ENCODE measurements at places on chromosomes 3 and 15.

GRCh38 chr3:127815641-127816605, 6.4 kb downstream of the MGLL start:
- DNase-seq: no peak

DNA sequence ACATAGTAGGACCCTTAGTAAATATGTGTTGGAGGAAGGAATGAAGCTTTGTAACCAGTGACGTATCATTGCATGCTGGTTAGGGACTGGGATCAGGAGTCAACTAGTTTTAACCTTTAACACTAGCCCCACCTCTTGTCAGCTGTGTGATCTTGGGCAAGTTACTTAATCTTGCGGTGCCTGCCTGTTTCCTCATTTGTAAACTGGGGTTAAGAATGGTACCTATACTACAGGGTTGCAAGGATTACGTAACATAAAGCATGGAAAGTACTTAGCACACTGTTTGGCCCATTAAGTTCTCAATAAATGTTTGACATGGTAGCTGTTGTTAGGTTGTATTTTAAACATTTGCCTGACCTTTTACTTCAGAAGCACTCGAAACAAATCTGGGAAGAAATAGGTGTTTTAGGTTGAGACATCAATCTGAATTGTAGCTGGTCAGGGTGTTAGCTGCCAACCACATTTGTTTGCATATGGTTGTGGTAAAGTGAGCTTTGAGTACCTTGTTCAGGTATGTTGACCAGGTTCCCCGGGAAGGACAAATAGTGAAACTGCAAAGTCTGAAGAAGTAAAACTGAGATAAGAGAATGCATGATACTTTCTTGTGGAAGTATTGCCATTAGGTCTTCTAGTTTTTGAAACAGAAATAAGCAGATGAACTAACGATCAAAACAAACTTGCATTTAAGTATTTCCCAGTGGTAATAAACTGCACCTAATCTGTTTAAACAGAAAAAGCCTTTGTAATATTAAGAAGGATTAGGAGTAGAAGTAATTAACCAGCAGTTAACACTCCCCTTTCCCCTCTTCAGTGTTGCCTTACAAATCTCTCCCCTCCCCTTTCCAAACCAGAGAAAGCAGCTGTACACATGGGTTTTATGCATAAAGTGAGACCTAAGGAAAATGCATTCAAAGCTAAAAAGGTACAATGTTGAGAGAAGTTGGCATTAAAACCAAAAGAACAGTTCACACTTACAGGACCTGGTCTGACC, 25.8 kb upstream of the SCAANT1 start:
- DNase-seq: peak; percentile 30

DNA sequence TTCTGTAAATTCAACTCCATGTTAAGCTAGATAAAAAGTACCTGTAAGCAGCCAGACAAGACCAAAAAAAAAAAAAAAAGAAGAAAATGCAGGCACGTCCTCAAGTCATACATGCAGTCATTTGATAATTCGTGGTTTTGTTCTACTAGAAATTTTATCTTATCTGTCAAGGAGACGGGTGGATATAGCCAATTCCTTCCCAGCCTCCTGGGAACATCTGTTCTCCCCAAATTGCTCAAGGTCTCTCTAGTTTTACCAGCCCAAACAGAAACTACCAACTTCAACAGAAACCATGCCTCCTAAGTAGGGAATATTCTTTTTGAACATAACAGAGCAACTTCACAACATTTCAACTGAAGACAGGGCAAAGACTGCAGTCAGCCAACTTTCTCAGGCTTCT, 19.5 kb downstream of the RYK start:
- no peak for DNase-seq

DNA sequence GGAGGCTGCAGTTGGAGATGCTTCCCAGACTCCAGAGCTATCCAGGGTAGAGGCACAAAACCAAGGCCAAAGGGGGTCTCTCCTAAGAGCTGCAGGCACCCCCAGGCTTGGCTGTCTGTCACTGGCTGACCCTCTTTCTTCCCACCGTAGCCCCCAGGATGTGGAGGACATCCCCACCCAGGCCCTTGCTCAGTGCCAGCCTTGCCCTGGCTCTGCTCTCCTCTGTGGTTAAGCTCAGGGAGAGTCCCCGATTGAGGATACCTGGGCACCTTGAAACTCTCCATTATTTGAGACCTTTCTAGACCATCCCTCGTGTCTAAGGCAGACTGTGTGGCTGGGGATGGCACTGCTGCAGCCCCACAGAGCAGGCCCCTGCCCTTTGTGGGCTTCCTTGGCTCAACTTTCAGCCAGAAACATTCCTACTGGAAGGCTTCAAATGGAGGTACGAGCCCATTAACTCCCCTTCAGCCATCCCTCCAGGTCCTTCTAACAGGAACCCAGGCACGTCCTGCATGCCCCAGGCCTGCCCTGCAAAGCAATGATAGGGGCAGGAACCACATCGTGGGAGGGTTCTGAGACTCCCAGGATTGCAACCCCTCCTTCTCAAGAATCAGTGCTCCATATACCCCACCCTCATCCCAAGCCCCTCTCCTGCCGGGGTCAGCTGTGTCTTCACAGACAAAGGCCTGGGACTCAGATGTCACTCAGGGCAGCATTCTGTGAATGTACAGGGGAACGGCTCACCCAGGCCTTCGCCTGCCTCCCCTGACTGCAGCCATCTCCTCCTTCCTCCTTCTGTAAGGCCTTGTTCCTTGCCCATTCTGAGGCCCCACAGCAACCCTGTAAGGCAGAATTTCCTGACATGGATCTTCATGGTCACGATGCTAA, 102.9 kb upstream of the ABHD17C start:
- DNase-seq: no peak

DNA sequence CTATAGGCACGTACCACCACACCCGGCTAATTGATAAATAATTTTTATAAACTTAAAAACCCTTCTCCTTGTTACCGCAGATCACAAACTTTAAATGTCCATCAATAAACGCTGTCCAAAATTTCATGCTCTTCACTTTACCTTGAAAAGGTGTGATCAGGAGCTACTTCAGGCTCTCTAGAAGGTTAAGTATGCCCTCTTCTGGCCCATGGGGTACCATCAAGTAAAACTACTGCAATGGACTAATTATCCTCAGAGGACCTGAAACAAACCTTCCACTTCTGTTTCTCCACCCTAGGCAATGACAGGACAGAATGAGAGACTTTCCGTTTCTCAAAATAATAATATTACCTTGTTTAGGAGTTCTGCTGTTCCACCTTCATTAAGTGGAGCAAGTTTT, 9.2 kb downstream of the LZTFL1 start:
- no peak for DNase-seq

- peak; percentile 80 for DNase-seq
Observed at GRCh38 chr15:64067564-64068030, 21.3 kb upstream of the DAPK2 start.

GRCh38 chr3:9416139-9416780, 18.8 kb downstream of the SETD5 start:
- DNase-seq: no peak

DNA sequence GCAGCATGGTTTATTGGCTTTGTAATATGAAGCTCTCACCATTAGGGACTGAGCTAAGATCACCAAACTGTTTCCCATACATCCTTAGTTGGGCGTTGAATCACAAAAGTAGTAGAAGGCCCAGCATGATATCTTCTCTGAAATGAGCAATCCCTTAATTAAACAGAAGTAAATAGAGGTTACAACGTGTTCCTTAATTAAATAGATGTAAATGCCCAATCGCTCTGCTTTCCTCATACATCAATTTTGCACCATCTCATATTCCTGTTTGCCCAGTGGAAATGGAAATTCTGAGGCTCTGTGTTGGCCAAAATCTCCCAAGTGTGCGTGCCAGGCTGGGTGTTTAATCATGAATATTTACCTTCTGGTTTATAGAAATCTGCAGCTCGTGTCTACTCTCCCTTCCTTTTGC, 107.4 kb upstream of the FOXB1 start:
- no peak for DNase-seq

GRCh38 chr3:170714562-170715535, 129.0 kb upstream of the SLC7A14 start:
- no peak for DNase-seq

DNA sequence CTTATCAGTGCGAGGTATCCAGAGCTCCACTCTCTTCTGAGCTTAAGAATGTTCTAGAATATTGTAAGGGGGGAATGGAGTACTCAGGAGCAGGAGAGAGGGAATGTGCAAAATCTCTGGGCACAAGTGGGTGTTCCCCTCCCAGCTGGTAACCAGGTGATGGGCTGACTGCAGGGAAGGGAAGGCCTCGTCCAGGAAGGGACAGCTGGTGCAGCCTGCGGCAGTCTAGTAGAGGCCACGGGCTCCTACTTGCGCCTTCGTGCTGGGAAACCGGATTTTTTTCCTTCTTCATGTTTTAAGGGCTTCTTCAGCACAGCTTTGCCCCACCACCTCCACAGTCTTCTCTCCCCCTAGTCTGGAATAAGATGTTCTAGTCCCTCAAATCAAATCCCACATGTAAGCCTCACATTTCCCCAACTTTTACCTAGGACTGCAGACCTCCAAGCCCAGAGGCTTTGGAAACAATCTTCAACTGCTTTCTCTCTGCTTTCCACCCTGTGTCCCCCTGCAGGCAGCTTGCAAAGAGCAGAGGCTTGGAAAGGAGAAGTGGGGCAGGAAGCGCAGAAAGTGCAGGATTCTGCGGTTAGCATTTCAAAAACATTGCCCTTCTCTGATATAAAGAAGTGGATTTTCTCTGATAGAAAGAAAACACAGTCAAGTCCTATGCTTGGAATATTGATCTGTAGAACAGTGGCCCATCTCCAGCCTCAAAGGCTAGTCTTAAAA, 11.9 kb upstream of the CGNL1 start:
- no peak for DNase-seq

DNA sequence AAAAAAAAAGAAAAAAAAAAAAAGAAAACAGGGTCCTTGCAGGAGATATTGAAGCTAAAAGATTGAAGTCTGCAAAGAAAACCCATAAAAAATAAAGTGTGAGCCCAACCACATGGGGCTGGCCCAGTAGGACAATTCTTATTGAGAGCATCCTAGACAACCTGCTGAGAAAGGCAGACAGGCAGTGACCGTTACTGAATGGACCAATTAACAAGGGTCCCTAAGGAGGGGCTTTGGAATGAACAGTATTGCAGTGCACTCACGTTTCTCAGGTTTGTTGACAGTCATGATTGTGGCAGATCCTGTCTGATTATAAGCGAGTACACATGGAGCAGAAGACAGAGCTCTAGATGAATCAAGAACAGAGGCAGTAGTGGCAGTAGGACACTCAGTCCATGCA, 168.6 kb downstream of the LSAMP start:
- no peak for DNase-seq

DNA sequence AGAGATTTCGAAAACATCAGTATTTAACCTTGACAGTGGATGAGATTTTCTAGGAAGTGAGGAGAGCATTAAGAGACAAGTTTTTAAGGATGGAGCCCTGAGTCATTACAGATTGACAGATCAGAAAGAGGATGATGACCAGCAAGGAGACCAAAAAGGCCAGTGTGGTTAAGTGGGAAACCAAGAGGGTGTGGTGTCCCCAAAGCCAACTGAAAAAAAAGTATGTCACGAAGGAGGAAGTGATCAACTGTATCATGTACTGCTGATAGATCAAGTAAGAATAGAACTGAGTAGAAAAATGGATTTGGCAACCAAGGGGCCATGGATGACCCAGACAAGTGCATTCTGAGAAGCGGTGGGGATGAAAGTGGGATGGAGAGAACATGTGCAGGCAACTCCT, 491.8 kb downstream of the FHIT start:
- no peak for DNase-seq

DNA sequence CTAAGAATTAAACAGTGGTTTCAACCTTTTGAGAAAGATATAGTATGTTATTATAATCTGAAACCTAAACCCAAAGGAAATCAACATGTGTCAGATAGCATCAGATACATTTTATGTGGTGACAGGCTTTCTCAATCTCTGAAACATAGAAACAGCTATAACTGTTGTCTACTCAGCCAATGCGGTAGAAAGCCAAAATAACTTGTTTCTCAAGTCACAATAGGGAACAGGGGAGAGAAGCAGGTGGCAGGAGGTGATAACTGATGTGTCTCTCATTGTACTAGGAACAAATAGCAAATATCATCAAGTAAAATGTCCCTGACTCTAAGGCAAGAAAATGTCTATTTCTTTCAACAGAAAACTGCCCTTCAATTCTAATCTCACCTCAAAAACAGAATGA, 38.6 kb downstream of the DENND6A start:
- DNase-seq: no peak

All from CD4-positive, alpha-beta T cell treated with Interleukin-17A for 1 hour (primary cell).